ENCODE measurements at places on chromosomes 2 and 18. TPM values are rescaled to one million over a fixed set of nuclear protein-coding genes. Genes with fewer than 3 reads are reported as not detected.

CHRND gene
- polyA plus RNA-seq, result 0.43 TPM

DNA sequence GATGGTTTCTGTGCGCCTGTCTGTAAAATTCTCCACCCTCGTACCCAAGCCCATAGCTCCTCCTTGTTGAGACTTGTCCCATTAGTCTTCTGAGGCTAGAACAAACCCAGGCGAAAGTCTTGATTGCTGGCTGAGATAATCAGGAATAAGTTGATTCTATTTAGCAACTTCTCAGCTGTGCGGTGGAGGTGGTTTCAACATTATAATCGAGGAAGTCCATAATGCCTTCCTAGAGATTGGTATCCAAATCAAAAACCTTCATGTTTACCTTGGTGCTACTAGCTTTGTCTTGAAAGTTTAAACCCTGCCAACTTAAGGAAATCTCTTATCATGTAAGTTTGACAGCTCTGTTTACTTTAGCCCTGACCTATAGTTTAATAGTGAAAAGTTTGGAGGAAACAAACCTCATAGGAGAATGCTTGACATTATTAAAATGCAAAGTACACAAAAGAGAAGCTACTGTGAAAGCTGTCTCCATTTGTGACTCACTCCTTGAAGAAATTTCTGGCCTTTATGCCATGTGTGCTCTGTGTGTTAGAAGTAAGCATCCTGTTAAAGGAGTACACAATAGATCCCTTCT, 36.6 kb upstream of the DSC1 start:
- no peak for DNase-seq

DNA sequence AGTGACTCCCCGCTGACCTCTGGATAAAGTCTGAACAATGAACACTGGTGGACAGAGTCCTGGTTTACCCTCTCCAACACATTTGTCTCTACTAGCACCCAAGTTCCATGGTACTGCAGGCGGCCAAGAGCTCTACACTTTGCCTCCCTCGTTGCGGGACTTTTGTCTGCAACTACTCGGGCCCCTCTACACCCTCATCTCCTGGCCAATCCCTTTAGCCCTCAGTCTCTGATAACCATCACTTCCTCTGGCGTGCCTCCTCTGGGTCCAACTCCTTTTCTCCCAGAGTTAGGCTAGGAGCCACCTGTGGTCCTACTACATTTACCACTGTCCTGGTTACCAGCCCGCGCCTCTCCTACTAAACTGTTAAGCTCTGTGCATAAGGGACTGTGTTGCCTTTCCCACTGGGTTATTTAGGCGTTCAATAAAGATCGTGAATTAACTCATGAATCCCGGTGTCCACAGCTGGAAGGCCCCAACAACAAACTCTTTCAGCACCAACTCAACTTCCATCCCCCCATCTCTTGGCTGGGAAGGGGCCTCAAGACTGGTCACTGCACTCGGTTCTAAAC, 757 bp downstream of the HDHD2 start:
- peak; percentile 4 for DNase-seq

DNA sequence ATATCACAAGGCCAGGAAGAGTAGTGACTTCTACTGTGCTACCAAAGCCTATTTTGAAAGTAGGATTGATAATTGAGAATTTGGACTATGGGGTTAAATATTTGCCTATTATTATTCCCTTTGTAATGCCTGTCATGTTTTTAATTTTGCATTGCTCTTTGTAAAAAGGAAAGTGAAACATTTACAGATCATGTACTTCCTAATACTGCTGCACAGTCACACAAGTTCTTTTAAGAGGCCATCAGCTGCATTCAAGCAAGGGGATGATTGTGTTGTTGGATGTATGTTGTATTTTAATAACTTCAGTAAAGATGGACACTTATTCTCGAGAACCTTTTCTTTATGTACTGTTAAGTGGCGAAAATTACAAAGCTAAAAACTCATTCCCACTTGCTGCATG, 70.1 kb downstream of the PLEKHA3 start:
- no peak for DNase-seq

DNA sequence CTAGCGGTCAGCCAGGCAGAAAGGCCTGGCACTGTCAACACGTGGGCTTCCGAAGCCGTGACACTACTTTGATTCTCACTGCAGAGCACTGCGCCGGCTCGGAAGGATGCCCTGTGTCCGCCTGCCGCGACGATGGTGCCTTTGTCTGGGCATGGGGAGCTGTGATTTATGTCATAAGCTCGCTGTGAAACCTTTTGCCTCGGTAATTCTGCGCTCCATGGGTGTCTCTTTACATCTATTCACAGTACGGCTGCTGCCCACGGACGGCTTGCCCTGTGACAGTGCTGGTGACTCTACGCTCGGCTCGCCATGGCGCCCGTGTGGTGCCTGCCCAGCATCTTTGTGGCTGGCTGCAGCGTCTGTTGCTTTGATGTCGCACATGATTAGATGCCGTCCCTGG, 43.1 kb upstream of the GBX2 start:
- DNase-seq, result no peak

GRCh38 chr18:68041327-68041726, 524.8 kb upstream of the DSEL start:
- DNase-seq, result no peak

- DNase-seq, result no peak
Measured at GRCh38 chr2:127188797-127189196, 31.3 kb downstream of the CYP27C1 start.

DNA sequence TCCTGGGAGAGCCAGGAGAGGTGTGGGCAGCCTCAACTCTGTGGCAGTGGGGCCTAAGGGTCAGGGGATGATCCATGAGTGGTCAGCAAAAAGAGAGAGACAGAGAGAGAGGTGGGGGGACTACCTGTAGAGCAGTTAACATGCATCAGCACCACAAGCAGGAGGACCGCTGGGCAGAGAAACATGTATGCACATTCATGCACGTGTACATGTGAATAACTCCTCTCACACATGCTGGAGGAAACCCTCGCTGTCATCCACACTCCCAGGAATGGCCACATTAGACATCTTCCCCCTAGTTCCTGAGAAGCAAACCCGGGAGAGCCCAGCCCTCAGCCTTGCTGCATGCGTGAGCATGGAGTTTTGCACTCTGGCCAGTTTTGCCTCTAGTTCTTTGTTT, 166.1 kb downstream of the SMAD7 start:
- DNase-seq, result no peak

DNA sequence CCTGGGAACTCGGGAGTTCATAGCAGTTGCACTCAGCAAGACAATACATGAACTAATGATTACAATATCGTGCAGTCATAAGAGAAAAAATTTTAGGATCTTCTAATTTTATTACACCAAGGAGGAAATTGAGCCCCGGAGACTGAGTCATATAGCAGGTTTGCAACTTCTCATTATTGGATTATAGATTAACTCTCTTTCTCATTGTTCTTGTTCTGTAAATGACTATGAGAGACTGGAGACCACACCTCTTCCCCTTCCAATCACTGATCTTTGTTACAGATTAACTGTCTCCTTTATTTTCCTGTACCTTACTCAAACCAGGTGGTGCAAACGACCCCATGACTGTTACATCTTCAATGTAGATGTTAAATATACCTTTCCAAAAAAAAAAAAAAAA, 435.8 kb upstream of the DDX18 start:
- DNase-seq, result no peak

DNA sequence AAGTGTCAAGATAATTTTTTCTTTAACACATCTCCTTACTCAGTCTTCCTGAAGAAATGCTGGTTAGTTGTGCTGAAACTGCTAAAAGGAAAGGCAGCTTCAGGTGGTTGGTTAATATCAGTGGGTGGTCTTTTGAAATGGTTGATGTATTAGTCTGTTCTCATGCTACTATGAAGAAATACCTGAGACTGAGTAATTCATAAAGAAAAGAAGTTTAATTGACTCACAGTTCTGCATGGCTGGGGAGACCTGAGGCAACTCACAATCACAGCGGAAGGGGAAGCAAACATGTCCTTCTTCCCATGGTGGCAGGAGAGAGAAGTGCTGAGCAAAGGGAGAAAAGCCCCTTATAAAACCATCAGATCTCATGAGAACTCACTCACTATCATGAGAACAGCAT, 125.9 kb upstream of the CYRIA start:
- no peak for DNase-seq

DNA sequence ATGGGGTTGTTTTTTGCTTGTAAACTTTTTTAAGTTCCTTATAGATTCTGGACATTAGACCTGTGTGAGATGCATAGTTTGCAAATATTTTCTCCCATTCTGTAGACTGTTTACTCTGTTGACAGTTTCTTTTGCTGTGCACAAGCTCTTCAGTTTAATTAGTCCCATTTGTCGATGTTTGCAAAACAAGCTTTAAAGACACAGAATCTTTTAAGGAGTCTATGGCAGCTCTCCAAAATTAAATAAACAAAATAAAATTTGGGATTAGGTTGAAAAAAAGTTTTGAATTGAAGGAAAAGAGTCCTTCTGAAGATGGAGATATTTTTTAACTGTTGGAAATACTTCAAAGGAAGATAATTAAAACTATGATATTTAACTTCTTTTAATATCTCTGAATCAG, 88.8 kb downstream of the MAP3K20 start:
- no peak for DNase-seq

DNA sequence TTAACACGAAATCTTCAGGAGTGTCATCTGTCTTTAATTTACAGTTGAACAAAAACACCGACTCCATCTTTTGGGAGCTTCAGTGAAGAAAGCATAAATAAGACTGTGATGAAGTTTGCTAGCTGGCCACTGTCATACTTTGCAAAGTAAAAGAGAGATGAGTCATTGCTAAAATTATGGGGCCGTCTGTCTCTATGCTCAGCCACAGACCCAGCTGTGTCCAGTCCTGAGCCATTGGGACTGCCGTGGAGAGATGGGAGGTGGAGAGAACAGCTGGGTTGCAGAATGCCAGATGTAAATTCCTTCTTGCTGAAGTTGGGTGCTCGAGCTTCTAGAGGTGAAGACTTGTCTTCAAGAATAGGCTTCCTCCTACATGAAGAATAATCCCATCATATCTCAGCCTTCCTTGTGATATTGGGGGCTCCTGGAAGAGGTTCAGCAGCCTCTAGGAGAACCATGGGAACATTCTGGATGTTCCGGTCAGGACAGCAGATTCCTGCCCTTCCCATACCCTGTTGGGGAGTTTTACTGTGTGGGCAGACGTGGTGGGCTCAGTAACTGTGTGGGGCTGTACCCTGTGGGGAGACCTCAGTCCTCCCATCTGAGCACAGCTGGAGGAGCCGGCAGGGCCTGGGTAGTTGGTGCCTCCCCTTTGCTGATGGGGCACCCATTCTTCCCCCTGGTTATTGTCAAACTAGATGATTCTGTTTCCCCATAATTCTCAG, 71.1 kb downstream of the LDLRAD4 start:
- no peak for DNase-seq

DNA sequence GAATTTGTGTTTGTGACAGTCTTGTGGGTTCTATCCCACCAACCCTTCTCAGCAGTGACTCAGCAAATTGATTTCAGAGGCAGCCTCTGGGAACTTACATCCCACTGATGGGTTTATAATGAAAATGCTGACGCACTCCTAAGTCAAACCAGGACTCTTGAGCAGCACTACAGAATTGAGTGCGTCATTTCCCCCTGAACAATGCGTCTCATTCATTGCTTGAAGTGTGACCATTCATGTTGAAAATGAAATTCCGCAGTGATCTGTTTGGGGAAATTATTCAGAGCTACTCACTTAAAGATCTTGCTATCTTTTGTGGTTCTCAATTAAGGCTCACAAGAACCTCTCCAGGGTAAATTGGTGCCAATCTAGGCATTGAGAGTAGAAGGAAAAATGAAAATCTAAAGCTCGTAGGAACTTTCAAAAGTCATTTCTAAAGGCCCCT, 417.7 kb upstream of the SLC14A2 start:
- DNase-seq, result no peak
